ENCODE measurements at places on chromosomes 13 and 19. TPM values are rescaled to one million over a fixed set of nuclear protein-coding genes. Genes with fewer than 3 reads are reported as not detected.

DNA sequence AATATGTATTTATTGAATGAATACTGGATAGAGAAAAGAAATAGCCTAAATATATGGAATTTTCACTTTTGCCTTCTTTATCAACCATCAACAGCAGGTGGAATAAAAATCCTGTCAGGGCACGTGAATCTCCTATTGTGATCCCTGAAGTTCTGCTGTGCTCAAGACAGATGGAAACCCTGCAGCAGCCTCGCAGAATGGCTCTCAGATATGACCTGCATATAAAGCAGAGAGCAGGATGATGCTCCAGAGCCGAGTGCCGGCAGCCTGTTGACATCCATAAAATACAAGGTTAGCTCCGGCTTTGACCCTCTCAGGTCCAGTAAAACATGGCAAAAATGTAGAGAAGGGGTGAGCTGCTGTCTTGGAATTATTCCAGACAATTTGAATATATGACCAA, 659.3 kb downstream of the DIAPH3 start:
- no peaks in the 10 kb centered on the region for H3K27me3 ChIP-seq
- no peaks in the 10 kb centered on the region for H3K36me3 ChIP-seq
- no peak overlapping the region for H3K27ac ChIP-seq
- DNase-seq, result no peak
- no peak overlapping the region for H3K4me3 ChIP-seq
- no peaks in the 10 kb centered on the region for H3K4me1 ChIP-seq

- no peak overlapping the region for H3K27ac ChIP-seq
- no peaks in the 10 kb centered on the region for H3K27me3 ChIP-seq
- H3K4me1 ChIP-seq, result no peaks in the 10 kb centered on the region
- no peak for DNase-seq
- H3K4me3 ChIP-seq, result no peak overlapping the region
Measured at GRCh38 chr13:85545771-85546170, 253.4 kb downstream of the SLITRK6 start.

DNA sequence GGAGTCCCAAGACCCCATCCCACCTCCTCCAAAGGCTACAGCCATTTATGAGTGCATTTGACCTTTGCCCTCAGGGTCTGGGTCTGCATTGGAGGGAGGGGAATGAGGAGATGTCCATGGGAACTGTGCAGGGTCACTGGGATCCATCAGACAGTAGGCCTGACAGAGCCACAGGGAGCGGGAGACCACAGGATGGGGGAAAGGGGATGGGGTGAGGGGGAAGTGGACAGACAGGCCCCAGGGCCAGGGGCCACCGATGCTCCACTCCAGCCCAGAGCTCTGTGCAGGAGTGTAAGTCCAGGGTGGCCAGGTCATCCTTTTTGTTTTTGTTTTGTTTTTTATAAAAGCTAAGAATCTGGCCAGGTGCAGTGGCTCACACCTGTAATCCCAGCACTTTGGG, 82.5 kb downstream of the CHST8 start:
- H3K27ac ChIP-seq, result no peak overlapping the region
- no peaks in the 10 kb centered on the region for H3K27me3 ChIP-seq
- no peaks in the 10 kb centered on the region for H3K4me1 ChIP-seq
- no peaks in the 10 kb centered on the region for H3K36me3 ChIP-seq

DNA sequence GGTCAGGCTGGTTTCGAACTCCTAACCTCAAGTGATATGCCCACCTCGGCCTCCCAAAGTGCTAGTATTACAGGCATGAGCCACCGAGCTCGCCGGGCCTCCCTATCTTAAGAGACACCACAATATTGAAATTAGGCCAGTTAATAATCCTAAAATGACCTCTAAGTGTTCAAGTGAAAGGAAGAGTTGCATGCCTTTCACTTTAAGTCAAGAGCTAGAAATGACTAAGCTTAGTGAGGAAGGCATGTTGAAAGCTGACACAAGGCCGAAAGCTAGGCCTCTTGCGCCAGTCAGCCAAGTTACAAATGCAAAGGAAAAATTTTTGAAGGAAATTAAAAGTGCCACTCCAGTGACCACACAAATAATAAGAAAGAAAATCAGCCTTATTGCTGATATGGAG, 144.5 kb upstream of the FNDC3A start:
- no peak overlapping the region for H3K4me3 ChIP-seq
- H3K27me3 ChIP-seq, result no peaks in the 10 kb centered on the region
- H3K27ac ChIP-seq, result no peak overlapping the region
- no peak for DNase-seq

- no peaks in the 10 kb centered on the region for H3K27me3 ChIP-seq
- H3K4me1 ChIP-seq, result peaks cover 45% of the 10 kb centered on the region
- H3K4me3 ChIP-seq, result no peak overlapping the region
- H3K36me3 ChIP-seq, result no peaks in the 10 kb centered on the region
- H3K27ac ChIP-seq, result peak overlapping the region; percentile 83
Measured at GRCh38 chr13:44305917-44306370, 67.7 kb upstream of the SERP2 start.

GRCh38 chr19:5107432-5108122, 138.7 kb downstream of the KDM4B start:
- no peaks in the 10 kb centered on the region for H3K27me3 ChIP-seq
- H3K27ac ChIP-seq, result no peak overlapping the region
- peaks cover 12% of the 10 kb centered on the region for H3K4me1 ChIP-seq
- no peaks in the 10 kb centered on the region for H3K36me3 ChIP-seq

DNA sequence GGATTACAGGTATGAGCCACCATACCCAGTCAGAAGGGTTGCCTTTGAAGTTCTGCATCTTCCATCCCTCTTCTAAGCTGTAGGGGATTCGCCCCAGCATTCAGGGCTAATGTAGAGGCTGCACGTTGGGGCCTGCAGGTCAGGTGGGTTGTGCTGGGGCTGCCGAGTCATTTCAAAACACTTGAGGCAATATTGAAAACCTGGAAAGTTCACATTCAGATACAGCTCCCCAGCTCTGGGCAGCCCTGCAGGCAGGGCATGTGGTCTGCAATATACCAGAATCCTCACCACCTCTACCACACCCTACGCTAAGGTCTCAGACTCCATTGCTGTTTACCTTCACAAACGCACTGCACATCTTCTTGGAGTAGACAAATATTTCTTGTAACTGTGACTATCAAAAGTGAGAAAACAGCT, 24.6 kb downstream of the CCNE1 start:
- no peak overlapping the region for H3K4me3 ChIP-seq
- no peak for DNase-seq
- H3K27me3 ChIP-seq, result peaks cover 6% of the 10 kb centered on the region
- no peaks in the 10 kb centered on the region for H3K4me1 ChIP-seq
- no peak overlapping the region for H3K27ac ChIP-seq

DNA sequence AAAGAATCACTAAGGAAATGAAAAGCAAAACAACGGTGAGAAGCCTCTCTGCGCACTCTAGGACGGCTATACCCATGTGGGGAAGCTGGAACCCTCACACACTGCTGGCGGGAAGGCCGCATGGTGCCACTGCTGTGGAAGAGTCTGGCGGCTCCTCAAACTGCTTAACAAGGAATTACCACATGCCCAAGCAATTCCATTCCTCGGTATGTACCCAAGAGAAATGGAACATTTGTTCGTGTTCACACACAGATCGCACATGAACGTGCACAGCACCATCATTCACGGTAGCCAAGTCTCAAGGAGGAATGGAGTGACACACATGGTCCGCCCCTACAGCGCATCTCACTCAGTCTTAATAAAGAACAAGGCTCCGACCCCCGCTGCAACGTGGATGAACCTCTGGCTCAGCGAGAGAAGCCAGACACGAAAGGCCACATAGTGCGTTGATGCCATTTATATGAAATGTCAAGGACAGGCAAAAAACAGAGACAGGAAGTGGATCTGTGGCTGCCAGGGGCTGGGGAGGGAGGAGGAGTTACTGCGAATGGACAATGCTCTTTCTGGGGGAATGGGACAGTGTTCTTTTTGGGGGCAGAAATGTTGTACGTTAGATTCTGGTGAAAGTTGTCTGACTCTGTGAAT, 7.6 kb downstream of the CAPS start:
- peaks cover 37% of the 10 kb centered on the region for H3K36me3 ChIP-seq
- H3K4me1 ChIP-seq, result peaks cover 15% of the 10 kb centered on the region
- H3K4me3 ChIP-seq, result no peak overlapping the region
- no peak overlapping the region for H3K27ac ChIP-seq
- H3K27me3 ChIP-seq, result no peaks in the 10 kb centered on the region
- no peak for DNase-seq

The ZNF320 gene
- 2.8 TPM for total RNA-seq

Measured in transverse colon (tissue), 4 donors.